ENCODE measurements at places on chromosomes 4 and X.

GRCh38 chrX:40694802-40695201, 40.5 kb downstream of the MED14 start:
- no peak for DNase-seq

DNA sequence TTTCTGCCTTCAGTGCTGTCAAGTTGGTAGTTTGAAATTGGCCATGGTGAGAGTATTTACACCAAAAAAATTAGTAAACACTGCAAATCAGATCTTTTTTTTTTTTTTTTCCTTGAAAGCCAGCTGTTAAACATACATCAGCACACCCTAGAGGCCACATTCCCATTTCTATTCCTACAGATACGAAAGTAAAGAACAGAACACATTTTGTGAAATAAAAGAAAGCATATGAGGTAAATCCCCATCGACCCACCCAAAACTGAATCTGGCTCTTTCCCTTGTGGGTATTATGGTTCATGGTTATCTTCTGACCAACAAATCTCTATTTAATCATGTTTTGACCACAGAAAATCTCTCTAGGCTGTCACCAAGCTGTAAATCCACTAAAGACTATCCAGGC, 41.8 kb upstream of the AP1AR start:
- no peak for DNase-seq

- DNase-seq, result no peak
Observed at GRCh38 chr4:38759113-38759789, 23.5 kb downstream of the TLR10 start.

DNA sequence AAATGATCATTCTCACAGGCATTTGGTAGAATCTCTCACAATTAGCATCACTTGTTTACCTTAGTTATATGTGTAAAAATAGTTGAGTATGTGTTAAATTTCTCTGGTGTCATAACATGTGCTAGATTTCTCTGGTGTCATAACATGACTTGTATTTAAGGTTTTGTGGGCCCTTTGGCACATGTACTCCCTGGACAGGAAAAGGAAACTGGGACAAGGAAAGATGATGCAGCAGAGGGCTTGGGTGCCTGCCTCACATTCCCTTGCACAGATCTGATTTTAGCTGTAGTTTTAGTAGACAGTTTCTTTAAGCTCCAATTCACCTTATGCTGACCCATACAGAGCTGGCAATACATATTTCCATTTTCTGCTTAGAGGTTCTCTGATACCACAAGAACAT, 726.0 kb downstream of the C4orf33 start:
- no peak for DNase-seq

- no peak for DNase-seq
Observed at GRCh38 chrX:45807572-45808425, 607.1 kb upstream of the DIPK2B start.

DNA sequence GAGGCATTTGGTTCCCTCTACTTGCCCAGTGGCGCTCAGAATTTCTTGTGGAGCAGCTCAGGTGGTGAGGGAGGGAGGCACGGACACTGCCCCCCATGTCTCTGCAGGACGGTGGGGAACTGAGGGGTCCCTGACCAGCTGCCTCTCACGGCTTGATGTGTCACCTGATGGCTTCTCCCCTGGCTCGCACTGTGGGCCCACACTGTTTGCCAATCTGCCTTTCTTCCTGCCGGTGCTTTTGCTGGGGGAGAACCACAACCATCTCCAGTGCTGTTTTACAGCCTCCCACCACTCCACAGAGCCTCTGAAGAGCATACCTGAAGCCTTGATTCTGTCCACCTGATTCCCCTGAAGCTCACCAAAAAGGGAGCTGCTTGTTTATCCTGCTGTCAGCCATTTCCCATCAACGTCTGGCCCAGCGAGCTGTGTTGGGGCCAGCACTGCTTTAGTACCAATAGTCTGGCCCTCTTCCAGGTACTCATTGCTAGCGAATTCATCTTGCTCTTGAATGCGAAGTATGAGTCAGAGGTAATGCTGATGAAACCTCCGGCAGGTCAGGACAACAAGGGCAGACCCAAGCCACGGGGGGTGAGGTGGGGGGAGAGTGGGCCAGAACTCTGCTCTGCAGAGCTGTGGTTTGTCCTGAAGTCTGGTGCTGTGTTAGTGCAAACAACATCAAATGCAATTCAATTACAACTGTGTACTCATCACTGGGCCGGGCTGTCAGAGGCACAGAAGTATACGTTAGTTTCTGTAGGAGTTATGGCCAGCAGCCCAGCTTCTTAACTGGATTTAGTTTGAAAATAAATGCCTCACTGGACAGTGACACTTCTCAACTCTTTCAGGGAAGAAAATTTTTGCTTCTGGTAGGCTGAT, 208.3 kb upstream of the JADE1 start:
- DNase-seq, result peak; percentile 73

GRCh38 chrX:123513585-123514278, 219.1 kb downstream of the THOC2 start:
- no peak for DNase-seq

- DNase-seq, result no peak
Observed at GRCh38 chr4:66097218-66097617, 426.9 kb upstream of the EPHA5 start.

DNA sequence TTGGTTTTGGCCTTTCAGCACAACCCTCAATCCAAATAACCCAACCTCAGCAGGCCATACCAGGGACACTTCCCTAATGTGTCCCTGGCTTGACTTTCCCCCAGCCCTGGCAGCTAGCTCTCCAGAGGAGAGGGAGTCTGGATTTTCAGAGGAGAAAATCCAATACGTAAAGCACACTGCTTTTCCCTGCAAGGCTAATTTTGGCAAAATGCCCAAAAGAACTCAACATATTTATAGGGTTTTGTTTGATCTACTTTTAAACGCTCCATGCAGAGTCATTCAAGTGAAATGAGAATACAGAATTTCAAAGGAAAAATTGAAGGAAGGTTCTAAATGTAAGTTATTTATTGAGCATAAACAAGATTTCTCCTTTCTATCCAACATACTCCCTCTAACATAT, 167.2 kb downstream of the SH3KBP1 start:
- DNase-seq, result no peak

- DNase-seq, result no peak
Observed at GRCh38 chr4:108811486-108811885, 48.6 kb upstream of the ETNPPL start.

DNA sequence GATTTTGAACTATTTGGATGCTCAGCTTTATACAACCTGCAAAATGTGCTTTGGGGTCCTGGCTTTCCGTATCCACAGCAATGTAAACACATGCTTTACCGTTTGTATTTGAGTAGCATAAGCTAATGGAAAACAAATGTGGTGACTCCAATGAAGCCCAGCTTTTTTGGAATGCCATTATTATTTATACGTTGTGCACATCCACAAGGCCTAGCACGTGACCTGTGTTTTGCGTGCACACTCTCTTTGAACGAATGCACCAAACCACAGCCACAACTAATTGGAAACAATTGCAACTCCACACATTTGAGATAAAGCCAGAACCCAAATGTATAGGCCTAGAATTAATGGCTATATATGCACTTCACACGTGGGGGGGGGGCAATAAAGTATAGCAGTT, 189.5 kb upstream of the GPC4 start:
- DNase-seq, result no peak

Data from SHP77 (cell line).